ENCODE measurements at places on chromosomes 4 and X.

DNA sequence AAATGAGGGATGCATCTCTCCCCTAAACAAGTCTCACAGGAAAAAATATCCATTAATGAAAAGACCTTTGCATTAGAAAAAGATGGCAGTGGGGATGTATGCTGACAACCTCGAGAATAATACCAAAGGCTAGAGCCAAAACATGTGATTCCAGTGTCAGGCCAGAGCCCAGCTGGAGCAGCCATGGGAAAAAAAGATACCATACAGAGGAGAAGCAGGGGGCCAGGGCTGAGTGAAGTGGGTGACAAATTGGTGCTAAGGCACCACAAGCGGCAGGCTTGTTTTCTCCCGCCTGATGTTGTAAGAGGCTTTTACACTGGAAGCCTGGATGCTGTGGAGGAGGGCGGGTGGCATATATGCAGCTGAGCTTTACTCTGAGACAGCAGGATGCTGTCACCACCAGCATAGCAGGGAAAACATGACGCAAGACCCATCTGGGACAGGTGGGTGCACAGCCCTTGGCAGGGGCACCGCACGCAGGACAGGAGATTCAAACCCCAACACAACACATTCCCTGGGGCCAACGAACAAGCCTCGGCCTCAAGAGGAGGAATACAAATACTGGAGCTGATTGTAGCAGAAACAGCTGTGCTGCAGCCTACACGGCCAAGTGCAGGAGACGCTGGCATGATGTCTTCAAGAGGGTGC lies 91.9 kb downstream of the TSPAN5 start:
- no peak for DNase-seq

DNA sequence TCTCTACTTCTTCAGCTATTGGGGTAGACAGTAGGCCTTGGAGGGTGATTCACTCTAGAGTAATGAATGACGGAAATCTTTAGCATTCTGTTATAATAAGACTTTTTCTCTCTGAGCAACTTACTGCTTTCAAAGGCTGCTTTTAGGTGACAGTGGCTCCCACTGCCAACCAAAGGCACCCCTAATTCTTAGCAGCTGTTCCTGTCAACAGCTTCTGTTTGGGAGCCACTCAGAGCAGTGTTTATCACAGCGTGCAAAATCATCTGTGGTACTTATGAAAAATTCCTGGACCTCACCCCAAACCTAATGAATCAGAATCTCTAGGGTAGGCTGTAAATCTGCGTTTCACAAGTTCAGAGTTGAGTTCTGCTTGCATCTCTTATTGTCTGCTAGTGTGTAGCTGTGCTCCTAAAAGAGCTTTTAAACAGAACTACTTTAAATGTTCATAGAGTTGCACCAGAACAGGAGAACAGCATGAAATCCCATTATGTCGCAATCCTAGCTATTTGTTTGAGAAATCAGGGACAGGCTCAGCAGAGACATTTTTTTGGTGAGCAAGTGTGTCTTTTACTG lies 52.8 kb upstream of the POU4F2 start:
- no peak for DNase-seq

DNA sequence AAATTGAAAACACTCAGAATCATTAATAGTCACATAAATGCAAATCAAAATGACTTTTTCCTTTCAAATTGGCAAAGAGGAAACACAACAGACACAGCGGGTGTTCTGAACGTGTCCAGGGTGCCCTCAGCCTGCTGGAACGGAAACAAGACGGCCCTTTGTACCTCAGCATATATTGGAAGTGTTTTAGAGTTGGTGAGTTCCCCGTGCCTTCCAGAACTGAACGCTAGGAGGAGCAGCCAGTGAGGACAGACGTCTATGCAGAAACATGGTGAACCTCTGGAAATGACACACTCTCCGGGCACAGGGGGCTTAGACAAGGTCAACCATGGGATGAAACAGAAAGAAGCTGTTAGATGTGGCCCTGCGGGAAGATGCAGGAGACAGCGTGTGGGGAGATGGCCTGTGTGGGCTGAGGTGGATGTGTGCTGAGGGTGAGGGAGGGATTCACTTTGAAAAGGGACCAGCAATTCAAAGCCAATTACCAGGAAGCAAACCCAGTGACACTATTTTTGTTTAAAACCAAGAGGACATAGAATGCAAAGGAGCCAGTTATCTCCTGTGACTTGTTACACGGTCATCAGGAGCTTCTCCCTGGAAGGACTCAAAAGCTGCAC lies 40.4 kb downstream of the RNF212 start:
- DNase-seq: no peak

GRCh38 chr4:143404555-143404954 lies 67.9 kb downstream of the GAB1 start:
- no peak for DNase-seq

DNA sequence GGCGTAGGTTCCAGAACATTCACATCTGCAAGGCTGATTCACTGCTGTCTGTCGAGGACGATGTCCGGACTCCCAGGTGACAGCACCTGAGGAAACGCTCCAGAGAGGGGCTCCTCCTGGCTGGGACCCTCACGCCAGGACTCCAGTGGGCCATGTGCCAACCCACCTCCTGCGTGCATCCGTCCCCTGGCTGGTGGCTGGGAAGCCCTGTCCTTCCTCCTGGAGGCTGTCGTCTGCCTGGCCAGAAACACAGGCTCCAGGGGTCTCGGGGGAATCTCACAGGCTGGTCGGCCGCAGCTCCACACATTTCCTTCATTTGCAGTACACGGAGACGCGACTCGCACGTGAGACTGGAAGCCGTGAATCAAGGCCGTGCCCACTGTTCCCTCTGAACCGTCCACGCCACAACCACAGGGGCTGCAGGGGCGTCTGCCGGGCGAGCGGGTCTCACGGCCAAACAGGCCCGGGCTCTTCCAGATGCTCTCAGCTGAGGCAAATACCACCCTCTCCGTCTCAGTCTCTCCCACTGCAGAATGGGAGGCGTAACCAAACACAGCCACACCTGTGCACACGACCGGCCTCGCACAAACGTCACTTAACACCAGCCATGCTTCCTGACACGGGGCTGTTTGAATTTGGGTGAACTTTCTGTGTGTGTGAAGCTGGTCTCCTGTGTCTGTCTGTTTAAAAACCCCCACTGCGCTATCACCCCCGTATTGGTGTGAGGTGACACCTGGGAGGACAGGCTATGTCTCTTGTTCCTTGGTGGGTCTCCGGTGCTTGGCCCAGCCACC lies 38.7 kb upstream of the MXD4 start:
- DNase-seq: peak; percentile 39

DNA sequence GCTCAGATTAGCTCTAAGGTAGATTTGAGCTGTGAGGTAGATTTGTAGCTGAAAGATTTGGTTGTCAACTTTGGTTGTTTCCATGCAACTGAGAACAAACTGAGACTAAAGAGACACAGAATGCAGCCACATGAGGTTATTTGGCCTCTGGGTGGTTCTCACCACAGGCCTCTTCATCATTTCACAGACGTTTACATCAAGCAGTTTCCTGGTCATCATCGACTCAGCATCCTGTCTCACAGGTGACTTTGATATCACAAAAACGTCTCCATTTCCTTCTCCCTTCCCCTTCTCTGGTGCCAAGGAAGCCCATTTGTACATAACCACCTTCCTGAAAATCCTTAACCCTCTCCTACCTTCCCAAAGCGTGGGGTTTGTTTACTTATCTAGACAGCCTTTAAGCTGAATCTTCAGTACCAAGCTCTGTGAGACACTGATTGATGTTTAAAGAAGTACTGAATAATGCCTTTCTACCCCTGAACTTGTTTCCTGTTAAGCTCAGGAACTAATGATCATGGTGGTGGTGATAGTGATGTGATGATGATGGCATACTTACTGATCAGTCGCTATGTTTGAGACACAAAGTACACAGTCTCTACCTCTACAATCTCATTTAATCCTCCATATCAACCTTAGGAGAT lies 81.9 kb downstream of the FAM114A1 start:
- DNase-seq: no peak

GRCh38 chr4:184471881-184472613 lies 2.3 kb downstream of the IRF2 start:
- no peak for DNase-seq

DNA sequence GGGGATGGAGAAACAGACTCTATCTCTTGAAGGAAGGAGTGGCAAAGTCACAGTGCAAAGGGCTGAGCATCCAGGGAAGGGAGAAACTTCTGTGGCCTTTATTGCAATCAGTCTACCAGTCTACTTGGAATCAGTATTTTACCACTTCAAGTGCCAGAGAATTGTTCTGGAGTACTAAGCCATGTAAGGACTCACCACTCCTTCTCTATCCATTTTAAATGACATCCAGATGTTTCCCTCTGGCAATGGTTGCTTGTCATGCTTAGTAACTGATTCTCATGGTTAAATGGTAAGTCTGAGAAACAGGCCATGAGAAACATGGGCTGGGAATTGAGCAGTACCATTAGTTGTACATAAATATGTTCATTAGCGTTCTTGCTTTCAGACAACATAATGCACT lies 21.1 kb upstream of the SMIM10 start:
- DNase-seq: no peak

DNA sequence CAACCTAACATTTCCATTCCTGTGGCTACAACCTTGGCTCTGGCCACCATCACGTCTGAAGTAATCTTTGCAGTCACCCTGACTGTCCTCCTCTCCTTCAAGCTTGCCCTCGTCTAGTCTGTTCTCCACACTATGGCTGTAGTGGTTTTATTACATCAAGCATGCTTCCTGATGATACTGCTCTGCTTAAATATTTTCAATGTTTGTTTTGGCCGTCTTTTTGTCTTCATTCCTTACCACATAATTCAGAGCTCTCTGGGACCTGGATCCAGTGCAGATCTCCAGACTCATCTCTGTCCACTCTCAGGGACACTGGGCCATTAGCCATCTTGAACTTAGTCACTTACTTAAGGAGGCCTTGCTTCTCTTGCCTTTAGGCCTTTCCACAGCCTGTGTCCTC lies 27.7 kb upstream of the FREM3 start:
- no peak for DNase-seq

- no peak for DNase-seq
Observed at GRCh38 chr4:145277011-145277410, 96.6 kb upstream of the OTUD4 start.

DNA sequence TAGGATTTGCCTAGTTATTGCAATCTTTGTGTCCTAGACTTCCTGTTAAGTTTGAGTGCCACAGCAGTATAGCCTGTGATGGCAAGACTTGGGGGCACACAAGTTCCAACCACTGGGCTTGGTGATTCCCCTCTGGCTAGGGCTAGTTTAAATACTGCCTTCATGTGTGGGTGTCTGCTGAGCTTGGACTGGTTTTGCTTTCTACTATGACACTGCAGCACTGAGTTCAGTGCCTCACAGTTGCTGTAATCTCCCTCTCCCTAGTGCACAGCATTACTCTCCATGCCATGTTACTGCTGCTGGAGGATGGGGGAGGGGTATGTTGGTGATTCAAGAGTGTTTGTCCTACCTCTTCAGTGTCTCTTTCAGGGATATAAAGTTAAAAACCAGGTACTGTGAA lies 379.6 kb downstream of the IL15 start:
- DNase-seq: no peak

- DNase-seq: no peak
Observed at GRCh38 chr4:20264688-20265087, 13.0 kb downstream of the SLIT2 start.

- no peak for DNase-seq
Observed at GRCh38 chr4:105509291-105509690, 35.4 kb upstream of the PPA2 start.

GRCh38 chrX:129744861-129745321 lies 6.1 kb downstream of the XPNPEP2 start:
- DNase-seq: no peak

Measured in sciatic nerve (tissue), 2 donors.